ENCODE measurements at places on chromosomes 1 and 21.

- no peak for DNase-seq
Measured at GRCh38 chr1:234722270-234722704, 112.3 kb upstream of the IRF2BP2 start.

GRCh38 chr1:17632541-17633184, 93.2 kb downstream of the ARHGEF10L start:
- DNase-seq = no peak

GRCh38 chr1:233459470-233459945, 132.0 kb downstream of the MAP3K21 start:
- no peak for DNase-seq

- no peak for DNase-seq
Measured at GRCh38 chr1:214136324-214136919, 144.5 kb upstream of the SMYD2 start.

GRCh38 chr1:165600793-165601192, 30.2 kb upstream of the MGST3 start:
- no peak for DNase-seq

GRCh38 chr1:239361403-239361802, 25.0 kb upstream of the CHRM3 start:
- DNase-seq = no peak

- no peak for DNase-seq
Measured at GRCh38 chr1:7422966-7423365, 348.1 kb upstream of the VAMP3 start.

GRCh38 chr21:32020564-32020963, 147.7 kb downstream of the HUNK start:
- no peak for DNase-seq

DNA sequence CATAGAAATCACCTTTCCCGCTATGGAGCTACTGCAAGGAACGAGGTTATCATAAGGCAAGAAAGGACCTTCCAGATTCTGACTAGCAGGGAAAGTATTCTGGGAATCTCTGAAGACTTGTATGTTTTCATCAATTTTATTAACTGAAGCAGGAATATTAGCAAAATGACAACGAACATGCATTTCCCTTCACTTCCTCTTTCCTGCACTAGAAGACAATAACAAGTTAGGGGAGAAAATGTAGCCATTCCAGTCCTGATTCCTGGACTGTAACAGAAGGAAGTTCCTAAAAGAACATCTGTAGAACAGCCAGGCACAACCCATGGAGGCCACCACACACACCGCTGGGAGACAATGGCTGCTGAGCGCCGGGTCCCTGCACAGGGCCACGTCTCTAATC, 106.8 kb downstream of the RAVER2 start:
- DNase-seq = no peak

- DNase-seq = no peak
Measured at GRCh38 chr1:68454534-68454933, 4.8 kb upstream of the RPE65 start.

DNA sequence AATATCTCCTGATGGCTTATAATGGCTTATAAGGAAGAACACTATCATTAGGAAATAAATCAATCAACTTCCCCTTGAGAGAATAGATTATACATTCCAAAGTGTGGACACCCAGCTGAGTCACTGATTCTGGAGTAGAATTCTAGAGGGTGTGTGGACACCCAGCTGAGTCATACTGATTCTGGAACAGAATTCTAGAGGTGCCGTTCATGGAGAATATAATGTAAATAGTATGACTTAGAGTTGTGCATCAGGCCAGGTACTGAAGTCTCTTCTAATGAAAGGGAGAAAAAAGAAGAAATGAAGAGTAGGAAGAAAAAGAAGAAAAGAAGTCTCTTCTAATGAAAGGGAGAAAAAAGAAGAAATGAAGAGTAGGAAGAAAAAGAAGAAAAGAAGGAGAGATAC, 2.4 kb upstream of the USP33 start:
- no peak for DNase-seq

DNA sequence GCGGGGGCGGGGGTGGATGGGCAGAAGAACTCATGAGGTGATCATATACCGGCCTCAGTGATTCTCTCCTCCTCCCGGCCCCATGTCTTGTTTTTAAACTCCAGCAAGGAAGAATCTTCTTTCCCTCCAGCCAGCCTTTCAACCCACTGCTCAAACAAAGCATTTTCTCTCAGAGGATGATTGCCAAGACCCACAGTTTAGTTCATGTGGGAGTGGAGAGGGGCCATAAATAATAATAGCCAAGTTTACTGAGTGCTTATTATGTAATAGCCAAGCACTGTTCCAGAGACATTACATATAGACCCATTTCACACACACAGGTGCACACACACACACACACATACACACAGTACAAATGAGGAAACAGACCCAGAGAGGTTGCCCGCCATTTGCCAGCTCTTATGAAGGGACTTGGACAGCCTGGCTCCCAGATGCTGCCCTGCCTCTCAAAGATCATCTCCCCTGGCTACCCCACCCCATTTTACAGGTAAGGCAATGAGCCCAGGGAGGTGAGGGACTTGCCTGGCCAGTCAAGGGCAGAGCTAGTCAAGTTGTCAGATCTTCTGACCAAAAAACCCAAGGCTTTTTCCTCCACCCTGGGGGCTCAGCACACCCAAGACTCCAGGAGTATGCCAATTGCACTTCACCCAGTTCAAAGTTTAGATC, 18.0 kb upstream of the BCAR3 start:
- no peak for DNase-seq

- no peak for DNase-seq
Measured at GRCh38 chr1:19528438-19528837, 43.1 kb upstream of the CAPZB start.

- no peak for DNase-seq
Measured at GRCh38 chr1:17243274-17243673, 5.6 kb upstream of the PADI3 start.

All from activated naive CD4-positive, alpha-beta T cell treated with anti-CD3 and anti-CD28 coated beads, Interleukin-2, amount 10 ng/mL, durations not matched to agents 7 days and 5 days (primary cell).